ENCODE measurements at places on chromosomes 5 and 9.

DNA sequence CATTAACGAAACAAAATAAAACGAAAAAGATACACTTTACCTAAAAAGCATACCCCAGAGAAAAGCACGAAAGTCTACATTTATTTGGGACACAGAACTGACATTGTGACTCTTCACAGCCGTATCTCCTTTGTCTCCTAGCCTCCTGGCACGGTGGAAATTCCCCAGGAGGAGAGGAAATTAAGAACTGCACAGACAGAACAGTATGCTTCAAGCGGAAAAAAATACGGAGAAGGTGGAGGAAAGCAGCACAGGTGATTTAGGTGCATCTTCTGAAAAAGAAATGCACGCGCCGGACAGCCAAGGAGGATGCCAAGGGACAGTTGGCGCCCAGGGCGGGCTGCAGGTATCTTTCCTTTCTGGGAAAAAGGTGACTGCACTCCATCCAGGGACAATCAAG, 32.0 kb downstream of the DDX31 start:
- no peak for DNase-seq

GRCh38 chr5:138504799-138505198, 38.2 kb downstream of the ETF1 start:
- no peak for DNase-seq

DNA sequence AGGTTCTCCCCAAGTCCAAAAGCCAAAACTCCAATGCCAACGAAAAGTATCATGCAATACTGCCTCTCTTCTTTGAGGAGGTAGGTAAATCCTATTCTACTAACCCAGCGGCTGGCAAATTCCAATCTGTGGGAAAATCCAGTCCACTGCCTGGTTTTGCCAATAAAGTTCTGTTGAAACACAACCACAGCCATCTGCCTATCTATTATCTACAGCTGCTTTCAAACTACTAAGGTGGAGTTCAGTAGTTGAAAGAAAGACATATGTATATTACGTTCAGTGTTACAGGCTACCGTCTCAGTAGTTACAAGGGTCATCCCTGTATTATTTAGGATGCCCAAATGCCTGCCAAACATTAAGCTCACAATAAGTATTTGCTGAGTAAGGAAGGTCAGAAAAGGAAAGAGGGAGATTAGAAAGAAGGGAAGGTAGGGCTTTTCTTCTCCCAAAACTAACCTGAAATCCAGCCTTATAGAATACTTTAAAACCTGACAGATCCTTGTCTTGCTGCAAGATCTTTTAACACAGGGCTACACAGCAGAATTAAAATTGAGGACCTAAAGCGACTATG, 16.2 kb downstream of the ARL15 start:
- DNase-seq, result no peak

- DNase-seq, result no peak
Measured at GRCh38 chr9:20929276-20929675, 102.2 kb downstream of the HACD4 start.

DNA sequence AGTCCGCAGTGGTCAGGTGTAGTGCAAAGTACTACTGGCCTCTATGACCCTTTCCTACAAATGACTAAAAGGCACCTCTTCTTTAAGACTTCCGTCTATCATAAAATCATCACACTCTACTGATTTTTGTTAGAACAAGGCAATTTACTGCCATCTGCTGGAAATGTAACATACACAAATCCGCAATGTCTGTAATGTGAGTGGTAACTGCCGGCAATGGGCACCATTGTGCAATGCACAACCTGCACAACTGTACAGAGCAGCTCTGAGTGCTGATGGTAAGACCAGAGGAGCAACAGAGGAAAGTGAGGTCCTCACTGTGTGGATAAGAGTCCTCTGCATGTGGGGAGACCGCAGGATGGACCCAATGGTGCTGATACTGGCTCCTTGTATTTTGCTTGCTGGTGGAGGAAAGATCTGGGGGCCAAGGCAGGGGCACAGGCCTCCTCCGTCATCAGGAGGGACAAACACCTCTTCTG, 103.7 kb downstream of the ATPSCKMT start:
- DNase-seq, result no peak

GRCh38 chr5:72183101-72183520, 75.8 kb downstream of the MAP1B start:
- DNase-seq, result no peak

DNA sequence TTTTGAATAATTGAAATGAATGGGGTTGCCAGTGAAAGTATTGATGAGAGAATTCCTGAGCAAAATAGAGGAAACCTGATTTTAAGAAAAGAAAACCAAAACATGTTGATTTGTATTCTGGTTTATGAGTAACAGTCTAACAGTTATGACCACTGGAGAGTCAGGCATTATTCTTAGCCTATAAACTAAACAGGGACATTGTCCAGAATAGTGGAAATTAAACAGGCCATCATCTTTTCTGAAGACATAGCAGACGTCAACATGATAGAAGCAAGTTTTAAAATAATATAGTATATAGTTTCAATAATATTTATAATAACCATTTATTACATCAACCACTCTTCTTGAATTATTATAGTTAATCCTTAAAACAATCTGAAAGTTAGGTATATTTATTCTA, 178.3 kb upstream of the MPDZ start:
- DNase-seq, result no peak

DNA sequence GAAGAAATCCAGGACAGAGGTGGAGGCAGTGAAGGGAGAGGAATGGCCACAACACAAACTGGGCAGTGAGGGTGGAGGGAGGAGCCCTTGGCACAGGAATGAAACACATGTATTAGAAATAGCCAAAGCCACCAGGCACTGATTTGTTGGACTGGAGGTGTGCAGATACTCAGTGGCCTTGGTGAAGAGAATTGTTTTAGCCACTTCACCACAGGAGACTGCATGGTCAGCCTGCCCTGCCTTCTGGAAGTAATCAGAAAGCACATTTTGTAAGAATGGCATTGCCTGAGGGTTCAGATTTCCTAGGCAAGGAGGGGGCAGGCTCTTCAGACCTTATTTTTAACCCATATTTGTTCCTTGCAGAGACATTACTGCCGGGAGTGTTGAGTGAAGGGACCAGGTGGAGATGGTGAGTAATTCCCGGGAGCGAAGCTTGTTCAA, 2.2 kb downstream of the SGCD start:
- no peak for DNase-seq
